Natural killer cell (primary cell): ENCODE measurements at places on chromosomes 12 and 14. TPM values are rescaled to one million over a fixed set of nuclear protein-coding genes. Genes with fewer than 3 reads are reported as not detected.

GRCh38 chr14:95620659-95621059 is 65.6 kb upstream of the TCL1B start:
- peak; percentile 5 for DNase-seq

- DNase-seq: no peak
These were observed 10.0 kb downstream of the LHX5 start for GRCh38 chr12:113461666-113462065.

GRCh38 chr14:106586098-106586704 is 1059.8 kb downstream of the TMEM121 start:
- peak; percentile 60 for DNase-seq

DNA sequence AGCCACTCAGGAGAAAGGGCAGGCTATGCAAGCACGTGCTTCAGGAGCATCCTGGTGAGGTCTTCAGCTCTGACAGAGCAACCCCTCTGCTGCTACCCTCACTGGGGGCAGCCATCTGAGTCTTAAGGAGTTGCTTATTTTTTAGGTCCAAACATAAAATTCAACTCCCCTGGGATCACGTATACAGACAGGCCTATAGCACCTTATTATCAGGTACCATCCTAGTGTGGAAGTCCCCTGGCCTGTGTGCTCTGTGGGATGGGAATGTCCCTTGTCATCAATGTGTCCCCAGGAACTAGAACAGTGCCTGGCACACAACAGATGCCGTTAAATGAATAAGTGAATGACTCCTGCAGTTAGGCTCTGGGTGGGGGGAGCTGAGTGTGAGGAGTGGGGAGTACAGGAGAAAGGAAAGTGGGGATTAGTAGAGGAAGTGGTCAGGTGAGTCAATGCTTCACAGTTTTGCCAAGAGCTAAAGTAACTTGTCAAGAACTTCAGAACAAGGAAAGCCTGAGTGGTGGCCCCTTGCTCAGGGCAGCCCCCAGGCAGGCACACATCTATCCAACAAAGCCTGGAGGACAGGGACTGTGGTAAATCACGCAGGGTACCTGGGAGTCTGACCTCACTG is 33.5 kb downstream of the DAD1 start:
- DNase-seq: peak; percentile 90

DNA sequence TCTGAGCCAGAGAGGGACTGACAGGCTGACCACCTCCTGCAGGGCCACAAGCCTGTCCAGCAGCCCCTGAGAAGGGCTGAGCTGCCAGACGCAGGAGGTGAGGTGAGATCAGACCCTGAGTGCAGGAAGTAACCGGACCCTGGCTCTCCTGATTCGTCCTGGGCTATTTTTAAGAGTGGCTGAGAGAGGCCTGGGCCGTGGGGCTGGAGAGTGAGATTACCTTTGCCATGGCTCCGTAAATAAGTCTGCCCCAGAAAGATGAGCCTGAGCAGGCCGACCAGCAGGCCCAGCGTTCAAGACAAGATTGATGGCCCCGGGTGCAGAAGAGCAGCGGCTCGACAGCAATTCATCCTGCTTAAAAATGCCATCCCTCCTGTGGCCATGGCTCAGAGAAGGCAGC is 54.2 kb downstream of the SPTB start:
- no peak for DNase-seq

DNA sequence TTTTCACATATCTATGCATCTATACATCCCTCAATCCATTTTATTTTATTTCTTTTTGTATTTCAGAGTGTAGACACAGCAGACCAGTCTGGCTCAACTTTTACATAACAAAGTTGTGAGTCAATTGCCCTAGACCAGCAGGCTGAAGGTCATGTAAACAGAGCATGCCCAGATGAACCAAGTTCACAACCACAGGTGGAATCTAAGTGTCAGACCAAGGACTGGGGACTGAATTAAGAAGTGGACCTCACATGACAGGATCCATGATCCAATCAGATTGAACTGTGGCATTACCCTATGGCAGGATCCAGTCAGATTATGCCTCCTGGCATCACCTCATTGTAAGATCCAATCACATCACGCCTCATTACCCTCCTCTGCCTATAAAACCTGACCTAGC is 455.8 kb downstream of the SOX5 start:
- no peak for DNase-seq

DNA sequence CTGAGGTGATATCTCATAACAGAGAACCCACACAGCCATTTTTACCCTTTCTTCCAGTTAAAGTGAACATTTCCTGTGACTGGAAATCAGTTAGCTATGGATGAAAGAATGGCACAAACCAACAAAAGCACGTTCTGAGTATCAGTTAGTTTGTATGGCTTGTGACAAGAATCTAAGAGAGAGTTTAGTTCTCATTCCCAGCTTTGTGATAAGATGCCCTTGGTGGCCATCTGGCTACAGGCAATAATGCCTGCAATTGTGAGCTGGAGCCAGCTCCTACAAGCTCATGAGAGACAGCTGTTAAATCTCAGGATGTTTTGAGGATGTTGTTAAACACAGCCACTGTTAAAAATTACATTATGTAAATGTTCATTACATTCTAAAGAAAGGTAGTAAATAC is 122.0 kb upstream of the FRMD6 start:
- no peak for DNase-seq

- no peak for DNase-seq
These were observed 56.1 kb downstream of the BMP4 start for GRCh38 chr14:53900499-53900898.

TMPRSS12 gene
- not detected for total RNA-seq
